ENCODE measurements at places on chromosomes 1 and 21. TPM values are rescaled to one million over a fixed set of nuclear protein-coding genes. Genes with fewer than 3 reads are reported as not detected.

- no peak overlapping the region for H3K4me3 ChIP-seq
- H3K27me3 ChIP-seq: no peaks in the 10 kb centered on the region
- no peaks in the 10 kb centered on the region for H3K36me3 ChIP-seq
- no peak for DNase-seq
- no peak overlapping the region for H3K27ac ChIP-seq
Observed at GRCh38 chr1:112268408-112268807, 127.6 kb upstream of the CTTNBP2NL start.

DNA sequence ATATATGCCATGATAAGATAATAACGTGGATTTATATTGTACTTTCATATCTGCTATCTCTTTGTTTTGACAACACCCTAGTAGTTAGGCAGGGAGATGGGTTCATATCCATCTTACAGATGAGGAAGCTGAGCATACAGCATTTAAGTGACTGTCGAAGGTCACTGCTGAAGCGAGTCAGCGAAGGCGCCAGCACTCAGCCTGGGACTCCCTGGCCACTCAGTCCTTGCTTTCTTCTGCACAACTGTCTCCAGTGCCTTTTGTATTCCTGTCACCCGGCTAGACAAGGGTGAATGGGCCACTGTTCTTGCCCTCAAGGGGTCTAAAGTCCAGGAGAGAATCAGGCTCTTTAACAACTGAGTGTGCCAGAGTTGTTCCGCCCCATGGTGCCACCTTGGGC lies 3.1 kb downstream of the ARHGEF10L start:
- no peaks in the 10 kb centered on the region for H3K4me1 ChIP-seq
- H3K27ac ChIP-seq: peak overlapping the region; percentile 73
- no peak overlapping the region for H3K4me3 ChIP-seq
- H3K27me3 ChIP-seq: no peaks in the 10 kb centered on the region
- DNase-seq: no peak
- no peaks in the 10 kb centered on the region for H3K36me3 ChIP-seq

- H3K27me3 ChIP-seq: no peaks in the 10 kb centered on the region
- no peaks in the 10 kb centered on the region for H3K36me3 ChIP-seq
- DNase-seq: peak; percentile 80
- no peak within 1 kb of the TSS for H3K4me3 ChIP-seq
Observed at GRCh38 chr1:43933386-43934100, at the start of gene ARTN. Gene ARTN (plus strand): TSS chr1:43933801. CDS start chr1:43935657, 1,856 bp downstream.

- no peaks in the 10 kb centered on the region for H3K36me3 ChIP-seq
- no peaks in the 10 kb centered on the region for H3K4me1 ChIP-seq
Observed at GRCh38 chr1:15592285-15592684, 7.4 kb upstream of the AGMAT start.

TDRD5 gene
- total RNA-seq: 0.36 TPM

CFAP107 gene
- total RNA-seq: not detected

KIF26B gene
- 0.58 TPM for total RNA-seq

DNA sequence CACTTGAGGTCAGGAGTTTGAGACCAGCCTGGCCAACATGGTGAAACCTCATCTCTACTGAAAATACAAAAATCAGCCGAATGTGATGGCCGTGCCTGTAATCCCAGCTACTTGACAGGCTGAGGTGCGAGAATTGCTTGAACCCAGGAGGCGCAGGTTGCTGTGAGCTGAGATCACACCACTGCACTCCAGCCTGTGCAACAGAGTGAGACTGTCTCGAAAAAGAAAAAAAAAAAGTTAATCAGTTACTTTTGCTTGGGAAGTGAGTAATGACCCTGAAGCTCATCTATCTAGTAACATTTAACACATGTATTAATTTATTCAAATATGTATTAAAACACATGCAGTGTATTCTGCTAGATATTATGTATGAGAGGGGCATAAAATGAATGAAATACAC lies 49.4 kb downstream of the ZNF326 start:
- H3K36me3 ChIP-seq: no peaks in the 10 kb centered on the region
- no peak for DNase-seq
- H3K4me1 ChIP-seq: no peaks in the 10 kb centered on the region
- H3K27me3 ChIP-seq: no peaks in the 10 kb centered on the region
- no peak overlapping the region for H3K27ac ChIP-seq

DNA sequence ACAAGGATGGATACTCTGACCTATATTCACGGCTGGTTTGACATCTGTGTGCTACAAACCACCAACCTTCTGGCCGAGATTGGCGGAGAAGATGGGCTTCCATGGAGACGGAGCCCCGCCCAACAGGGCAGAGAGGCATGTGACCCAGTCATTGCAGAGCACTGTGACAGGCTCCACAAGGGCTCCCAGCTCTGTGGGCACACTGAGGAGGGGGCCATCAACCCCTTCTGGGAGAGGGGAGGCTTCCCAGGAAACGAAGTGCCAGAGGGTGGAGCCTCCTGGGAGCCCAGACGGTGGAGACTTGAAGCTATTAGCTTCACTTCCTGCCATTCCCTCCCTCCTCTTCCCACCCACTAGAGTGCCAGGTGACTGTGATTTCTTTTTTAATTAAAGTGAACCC lies 71.6 kb upstream of the IFFO2 start:
- H3K4me3 ChIP-seq: no peak overlapping the region
- H3K27me3 ChIP-seq: no peaks in the 10 kb centered on the region
- H3K36me3 ChIP-seq: no peaks in the 10 kb centered on the region
- H3K27ac ChIP-seq: no peak overlapping the region
- no peaks in the 10 kb centered on the region for H3K4me1 ChIP-seq

- H3K4me1 ChIP-seq: no peaks in the 10 kb centered on the region
- H3K27ac ChIP-seq: no peak overlapping the region
- no peaks in the 10 kb centered on the region for H3K36me3 ChIP-seq
- H3K27me3 ChIP-seq: no peaks in the 10 kb centered on the region
- H3K4me3 ChIP-seq: no peak overlapping the region
Observed at GRCh38 chr1:56132520-56132919, 446.8 kb downstream of the PLPP3 start.

CYP4X1 gene
- total RNA-seq: 29.0 TPM

- no peaks in the 10 kb centered on the region for H3K36me3 ChIP-seq
- H3K4me1 ChIP-seq: no peaks in the 10 kb centered on the region
- H3K27me3 ChIP-seq: no peaks in the 10 kb centered on the region
- no peak for DNase-seq
- no peak overlapping the region for H3K4me3 ChIP-seq
Observed at GRCh38 chr1:110076789-110077500, 6.5 kb upstream of the ALX3 start.

FCGR3A gene
- total RNA-seq: 116 TPM

DNA sequence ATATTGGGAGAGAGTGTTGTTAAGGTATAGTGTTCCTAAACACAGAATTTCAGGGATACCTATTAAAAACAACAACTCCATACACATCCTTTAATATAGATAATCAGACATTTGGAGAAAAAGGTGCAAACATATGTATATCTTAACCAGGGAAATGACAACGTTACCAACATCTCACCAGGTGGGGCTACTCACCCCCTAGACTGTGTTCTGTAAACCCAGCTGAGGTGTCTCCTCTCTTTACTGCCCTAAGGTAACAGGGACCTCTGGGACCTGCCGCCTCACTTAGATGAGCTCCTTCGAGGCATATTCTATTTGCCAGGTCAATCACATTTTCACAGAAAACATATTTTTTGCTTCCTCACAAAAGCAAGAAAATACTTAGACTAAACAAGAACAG lies 13.4 kb downstream of the RRAGC start:
- no peak overlapping the region for H3K27ac ChIP-seq
- no peak overlapping the region for H3K4me3 ChIP-seq
- H3K4me1 ChIP-seq: no peaks in the 10 kb centered on the region
- H3K27me3 ChIP-seq: no peaks in the 10 kb centered on the region

DNA sequence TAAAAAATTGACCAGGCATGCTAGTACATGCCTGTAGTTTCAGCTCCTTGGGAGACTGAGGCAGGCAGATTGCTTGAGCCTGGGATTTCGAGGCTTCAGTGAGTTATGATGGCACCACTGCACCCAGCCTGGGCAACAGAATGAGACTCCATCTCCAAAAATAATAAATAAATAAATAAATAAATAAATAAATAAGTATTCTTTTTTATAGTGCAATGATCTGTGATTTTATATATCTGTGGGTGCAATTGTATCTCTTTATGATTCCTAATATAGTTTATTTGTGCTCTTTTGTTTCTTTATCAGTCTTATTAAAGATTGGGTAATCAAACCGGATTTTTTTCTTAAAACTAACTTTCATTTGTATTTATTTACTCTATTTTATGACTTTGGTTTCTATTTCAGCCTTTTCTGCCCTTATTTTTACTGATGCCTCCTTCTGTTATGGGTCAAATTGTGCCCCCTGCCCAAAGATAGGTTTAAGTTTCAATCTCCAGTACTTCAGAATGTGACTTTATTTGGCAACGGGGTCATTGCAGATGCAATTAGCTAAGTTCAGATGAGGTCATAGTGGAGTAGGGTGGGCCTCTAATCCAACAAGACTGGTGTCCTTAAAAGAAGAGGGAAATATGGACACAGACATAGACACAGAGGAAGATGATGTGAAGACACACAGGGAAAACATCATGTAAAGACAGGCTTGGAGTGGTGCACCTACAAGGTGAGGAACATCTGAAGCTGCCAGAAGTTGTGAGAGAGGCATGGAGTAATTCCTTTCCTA lies 74.9 kb upstream of the CDC42BPA start:
- H3K4me1 ChIP-seq: no peaks in the 10 kb centered on the region
- H3K4me3 ChIP-seq: no peak overlapping the region
- no peaks in the 10 kb centered on the region for H3K27me3 ChIP-seq
- no peak overlapping the region for H3K27ac ChIP-seq
- H3K36me3 ChIP-seq: no peaks in the 10 kb centered on the region

TXNIP gene
- total RNA-seq: 536 TPM

- no peaks in the 10 kb centered on the region for H3K36me3 ChIP-seq
- H3K27ac ChIP-seq: no peak overlapping the region
- no peak overlapping the region for H3K4me3 ChIP-seq
- H3K27me3 ChIP-seq: no peaks in the 10 kb centered on the region
- no peaks in the 10 kb centered on the region for H3K4me1 ChIP-seq
Observed at GRCh38 chr1:93817819-93818569, 61.0 kb downstream of the DNTTIP2 start.
